Activated CD4-positive, alpha-beta T cell treated with anti-CD3 and anti-CD28 coated beads, Interleukin-2, amount 50 U/mL, for 4 hours (primary cell): ENCODE measurements at places on chromosomes 1 and 21.

- DNase-seq: no peak
Measured at GRCh38 chr1:31428436-31429221, 15.6 kb downstream of the SERINC2 start.

GRCh38 chr1:208098773-208099172 is 145.4 kb downstream of the PLXNA2 start:
- no peak for DNase-seq

GRCh38 chr1:219837274-219837993 is 90.9 kb downstream of the SLC30A10 start:
- no peak for DNase-seq

- DNase-seq: no peak
Measured at GRCh38 chr1:176789571-176790090, 326.7 kb downstream of the PAPPA2 start.

GRCh38 chr1:29586991-29587745 is 350.8 kb downstream of the PTPRU start:
- DNase-seq: no peak

- no peak for DNase-seq
Measured at GRCh38 chr1:55212349-55213150, 2.6 kb downstream of the USP24 start.

- DNase-seq: no peak
Measured at GRCh38 chr1:230065571-230065970, 1.5 kb upstream of the GALNT2 start.

- no peak for DNase-seq
Measured at GRCh38 chr1:228212415-228212965, 4.6 kb downstream of the OBSCN start.
